Stimulated activated CD4-positive, alpha-beta T cell treated with anti-CD3 and anti-CD28 coated beads, Interleukin-1b, Interleukin-23, amount 100 ng/mL, for 1 hour (primary cell): ENCODE measurements at places on chromosomes 3 and 15.

- no peak for DNase-seq
Observed at GRCh38 chr3:106936337-106936736, 440.9 kb upstream of the CCDC54 start.

DNA sequence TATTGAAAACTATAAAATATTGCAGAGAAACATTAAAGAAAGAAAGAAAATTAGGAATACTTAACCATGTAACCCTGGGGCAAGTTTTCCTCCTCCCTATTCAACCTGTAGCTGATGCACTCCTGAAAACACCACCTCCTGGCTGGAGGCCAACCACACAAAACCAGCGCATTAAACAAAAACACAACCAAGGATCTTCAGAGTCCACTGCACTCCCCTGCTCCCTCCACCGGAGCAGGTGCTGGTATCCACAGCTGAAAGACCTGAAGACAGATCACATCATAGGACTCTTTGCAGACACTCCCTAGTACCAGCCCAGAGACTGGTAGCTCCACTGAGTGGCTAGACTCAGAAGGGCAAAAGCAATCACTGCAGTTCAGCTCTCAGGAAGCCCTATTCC lies 13.6 kb upstream of the ADAMTS17 start:
- no peak for DNase-seq

DNA sequence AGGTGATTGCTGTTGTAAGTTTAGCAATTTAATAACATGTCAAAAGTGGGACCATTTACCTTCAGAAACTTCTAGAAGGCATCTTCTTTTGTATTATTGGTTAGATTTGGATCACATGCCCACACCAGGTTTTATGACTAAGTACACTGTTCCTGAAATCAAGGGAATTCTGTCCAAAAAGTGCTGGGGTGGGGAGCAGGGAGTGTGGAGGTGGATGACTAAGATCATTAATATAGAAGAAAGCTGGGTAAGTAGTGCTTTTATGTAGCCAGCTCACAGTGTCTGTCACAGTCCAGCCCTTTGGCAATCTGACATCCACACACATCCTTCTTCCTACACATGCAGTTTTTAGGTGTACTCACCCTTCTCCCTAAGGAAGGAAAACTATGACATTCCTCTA lies 120.0 kb downstream of the TMCO5A start:
- no peak for DNase-seq

DNA sequence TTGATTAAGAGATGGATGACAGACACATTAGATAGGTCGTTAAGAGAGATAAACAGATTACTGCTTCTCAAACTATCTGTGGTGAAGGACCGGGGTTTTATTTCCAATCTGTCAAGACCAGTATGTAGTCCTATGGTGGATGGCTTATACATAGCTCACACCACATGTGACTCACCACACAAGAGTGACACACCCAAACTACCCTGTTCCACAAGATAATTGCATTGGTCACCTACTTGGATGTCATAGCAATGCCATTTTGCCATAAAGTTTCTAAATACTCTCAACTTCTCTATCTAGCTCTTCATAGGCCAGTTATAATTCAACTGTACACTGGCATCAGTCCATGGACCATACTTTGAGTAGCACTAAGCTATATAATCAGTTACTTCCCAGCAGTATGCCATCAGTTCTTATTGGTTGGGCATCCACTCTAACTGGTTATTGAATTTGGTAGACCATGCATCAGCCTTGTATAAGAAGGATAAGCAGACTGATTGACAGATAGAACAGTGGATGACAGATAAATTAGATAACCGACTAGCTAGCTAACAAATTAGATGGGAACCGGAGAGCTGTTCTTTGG lies 11.6 kb downstream of the WWTR1 start:
- no peak for DNase-seq

DNA sequence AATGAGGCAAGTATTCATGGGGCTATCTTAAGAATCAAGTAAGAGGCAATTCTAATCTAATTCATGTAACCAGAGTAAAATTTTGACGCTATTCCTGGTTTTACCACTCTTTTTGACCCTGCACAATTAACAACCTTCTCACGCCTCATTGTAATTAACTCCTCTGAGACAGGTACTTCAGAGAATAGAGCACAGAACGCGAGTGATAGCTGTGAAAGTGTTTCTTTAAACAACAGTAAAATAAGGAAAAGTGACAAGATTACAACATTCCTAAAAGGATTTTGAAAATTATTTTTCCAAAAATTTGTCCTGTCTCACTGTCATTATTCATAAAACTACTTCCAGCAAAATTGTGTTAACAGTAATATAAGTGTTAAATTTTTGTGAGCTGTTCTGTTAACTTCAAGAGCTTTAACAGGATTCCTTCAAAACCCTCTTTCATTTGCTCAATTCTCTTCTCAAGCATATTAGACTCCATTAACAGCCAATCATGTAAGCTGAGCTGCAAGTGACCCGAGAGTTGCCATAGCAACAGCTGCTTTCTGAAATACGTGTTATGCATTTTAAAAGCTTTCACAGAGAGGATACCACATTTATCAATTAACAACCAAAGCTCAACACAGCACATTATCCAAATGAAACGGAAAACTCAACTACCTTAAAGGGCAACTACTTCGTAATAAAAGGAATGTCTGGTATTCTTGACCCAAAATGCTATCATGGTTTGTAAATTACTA lies 93.1 kb downstream of the STAG1 start:
- no peak for DNase-seq

DNA sequence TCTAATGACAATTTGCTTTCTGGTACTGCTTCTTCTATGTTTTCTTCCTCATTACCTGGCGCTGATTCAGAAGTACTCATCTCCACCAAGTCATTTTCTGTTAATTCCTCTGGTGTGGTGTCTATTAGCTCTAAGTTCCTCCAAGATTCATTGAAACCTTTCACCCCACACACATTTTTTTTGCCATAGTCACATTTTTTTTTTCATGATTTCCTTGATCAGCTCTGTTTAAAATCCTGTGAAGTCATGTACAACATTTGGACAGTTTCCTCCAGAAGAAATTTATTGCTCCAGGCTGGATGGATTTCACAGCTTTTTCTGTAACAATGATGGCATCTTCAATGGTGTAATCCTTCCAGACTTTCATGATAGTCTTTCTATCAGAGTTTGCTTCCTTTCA lies 243.2 kb upstream of the VEPH1 start:
- DNase-seq: no peak
